Right forelimb (tissue), 1 donor: ENCODE measurements at places on chromosomes 7 and 10.

- DNase-seq = peak; percentile 51
Measured at GRCh38 chr7:3482147-3482921, 181.3 kb downstream of the SDK1 start.

DNA sequence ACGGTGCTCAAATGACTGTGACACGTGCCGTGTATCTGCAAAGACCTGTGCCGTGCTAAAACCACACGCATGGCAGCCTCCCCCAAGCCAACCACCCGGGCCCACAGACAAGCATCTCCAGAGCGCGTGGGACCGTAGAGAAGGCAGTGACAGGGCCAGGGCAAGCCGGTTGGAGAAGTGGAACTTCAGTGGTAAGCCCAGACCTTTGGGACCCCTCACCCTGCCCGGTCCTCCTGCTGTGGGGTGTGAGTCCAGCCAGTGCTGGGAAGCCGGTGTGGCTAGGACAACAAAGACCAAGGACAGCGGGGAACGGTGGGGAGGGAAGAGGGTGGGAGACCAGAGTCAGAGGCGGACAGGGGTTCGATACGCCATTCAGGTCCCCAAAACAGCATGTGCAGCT is 476.2 kb downstream of the DNAJB6 start:
- DNase-seq = no peak

GRCh38 chr7:509426-510130 is 10.1 kb downstream of the PDGFA start:
- DNase-seq = no peak

DNA sequence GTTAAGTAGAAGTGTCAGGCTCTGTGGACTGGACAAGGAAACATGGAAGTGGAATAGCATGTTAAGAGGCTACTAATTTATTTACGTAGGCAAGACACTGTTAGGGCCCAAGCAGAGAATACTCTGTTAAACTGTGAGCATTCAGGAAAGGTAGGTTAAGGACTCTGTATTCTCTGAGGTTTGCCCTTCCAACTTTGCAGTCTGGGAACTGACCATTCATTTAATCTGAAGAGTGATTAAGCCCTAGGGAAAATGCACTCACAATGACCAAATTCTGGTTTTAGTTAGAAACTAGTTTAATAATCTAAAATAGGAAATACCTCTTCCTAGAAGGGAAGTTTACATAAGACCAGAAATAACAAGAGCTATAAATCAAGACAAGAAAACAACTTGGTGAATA is 266.6 kb downstream of the SUGCT start:
- DNase-seq = no peak

GRCh38 chr10:74598891-74599566 is 227.4 kb upstream of the KAT6B start:
- DNase-seq = no peak

DNA sequence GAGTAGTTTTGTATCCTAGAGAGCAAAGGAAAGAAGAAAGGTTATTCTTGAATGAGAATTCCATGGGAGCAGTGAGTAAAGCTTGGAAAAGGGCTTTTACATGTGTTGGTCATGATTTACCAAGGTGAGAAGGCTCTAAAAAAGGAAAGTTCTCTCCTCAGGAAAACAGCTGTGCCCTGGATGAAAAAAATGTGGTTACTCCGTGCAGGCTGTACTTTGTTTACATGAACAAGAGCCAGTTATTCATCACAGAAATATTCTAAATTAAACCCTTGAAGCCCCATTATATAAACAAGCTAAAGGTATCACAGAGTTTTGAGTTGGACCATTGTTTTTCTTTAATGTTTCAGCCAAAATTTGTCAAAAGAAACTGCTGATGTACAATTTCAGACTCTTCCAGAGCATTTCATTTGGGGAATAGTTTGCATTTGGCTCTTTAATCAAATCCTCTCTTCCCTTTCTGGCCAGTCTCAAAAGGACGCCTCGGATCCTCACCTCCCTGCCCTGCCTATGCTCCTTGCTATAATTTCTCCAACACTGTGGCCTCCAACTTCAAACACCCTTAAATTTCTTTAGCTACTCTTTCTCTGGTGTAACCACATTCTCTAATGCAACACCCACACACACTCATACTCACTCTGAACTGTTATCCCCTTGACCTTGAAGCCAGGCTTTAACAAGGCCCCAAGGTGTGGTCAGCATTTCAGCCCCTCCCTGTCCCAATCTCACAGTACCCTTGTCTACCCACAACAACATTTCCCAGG is 47.4 kb downstream of the AFAP1L2 start:
- DNase-seq = no peak

DNA sequence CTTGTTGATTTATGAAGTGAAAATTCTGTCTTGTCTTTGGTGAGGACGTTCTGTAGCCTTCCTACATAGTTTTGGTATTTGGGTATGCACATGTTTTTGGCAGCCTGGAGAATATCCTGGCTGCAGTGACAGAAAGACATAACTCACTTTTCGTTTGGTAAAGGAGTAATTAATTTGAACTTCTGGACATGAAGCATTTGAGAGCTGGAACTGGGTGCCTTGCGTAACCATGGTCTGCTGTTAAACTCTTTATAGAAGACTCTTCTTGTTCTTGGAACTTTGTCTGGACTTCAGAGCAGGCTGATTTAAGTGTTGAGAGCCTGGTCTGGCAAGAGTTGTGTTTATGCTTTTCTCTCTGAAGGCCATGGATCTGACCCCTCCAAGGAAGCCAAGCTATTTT is 231.3 kb downstream of the LRMDA start:
- no peak for DNase-seq

GRCh38 chr10:43355749-43356371 is 15.6 kb upstream of the FXYD4 start:
- DNase-seq = no peak

DNA sequence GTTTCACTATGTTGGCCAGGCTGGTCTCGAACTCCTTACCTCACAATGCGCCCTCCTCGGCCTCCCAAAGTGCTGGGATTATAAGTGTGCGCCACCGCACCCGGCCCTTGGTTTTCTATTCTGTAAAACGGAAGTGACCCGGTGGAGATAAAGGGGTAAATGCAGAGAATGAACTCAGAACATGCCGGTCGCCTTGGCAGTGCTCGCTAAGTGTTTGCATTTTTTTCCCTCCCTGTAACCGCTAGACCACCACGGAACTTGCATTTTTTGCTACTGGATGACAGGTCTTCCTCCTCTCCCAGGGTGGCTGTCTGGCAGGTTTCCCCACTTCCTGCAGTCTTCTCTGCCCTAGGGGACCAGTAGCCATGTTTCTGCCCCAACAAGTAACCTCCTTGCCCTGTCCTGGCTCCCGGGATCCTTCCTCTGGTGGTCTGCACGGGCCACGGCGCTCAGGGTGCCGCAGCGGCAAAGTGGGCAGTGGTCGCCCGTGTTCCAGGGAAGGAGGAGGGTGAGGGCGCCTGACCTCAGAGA is 18.8 kb upstream of the GNA12 start:
- no peak for DNase-seq

DNA sequence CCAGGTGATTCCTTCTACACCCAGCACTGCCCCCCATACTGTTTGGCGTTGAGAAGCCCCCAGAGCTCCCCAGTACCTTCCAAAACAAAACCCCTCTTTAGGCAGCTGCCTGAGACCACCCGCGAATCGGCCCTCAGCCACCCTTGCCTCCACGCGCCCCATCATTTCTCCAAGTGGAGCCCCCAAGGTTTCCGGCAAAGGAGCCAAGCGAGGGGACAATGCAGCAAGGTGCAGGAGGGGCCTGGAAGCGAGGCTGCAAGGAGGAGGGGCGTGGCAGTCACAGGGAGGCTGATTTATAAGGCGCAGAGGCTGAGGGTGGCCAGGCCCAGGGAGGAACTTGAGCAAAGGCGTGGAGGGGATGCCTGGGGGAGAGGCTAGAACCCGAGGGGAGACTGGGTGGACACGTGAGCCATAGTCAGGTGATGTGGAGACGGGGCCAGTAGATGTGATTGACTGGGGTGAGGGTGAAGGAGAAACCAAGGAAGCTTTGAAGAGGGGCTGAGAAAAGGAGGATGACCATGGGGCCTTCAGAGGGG is 16.2 kb downstream of the SLC29A3 start:
- DNase-seq = no peak

DNA sequence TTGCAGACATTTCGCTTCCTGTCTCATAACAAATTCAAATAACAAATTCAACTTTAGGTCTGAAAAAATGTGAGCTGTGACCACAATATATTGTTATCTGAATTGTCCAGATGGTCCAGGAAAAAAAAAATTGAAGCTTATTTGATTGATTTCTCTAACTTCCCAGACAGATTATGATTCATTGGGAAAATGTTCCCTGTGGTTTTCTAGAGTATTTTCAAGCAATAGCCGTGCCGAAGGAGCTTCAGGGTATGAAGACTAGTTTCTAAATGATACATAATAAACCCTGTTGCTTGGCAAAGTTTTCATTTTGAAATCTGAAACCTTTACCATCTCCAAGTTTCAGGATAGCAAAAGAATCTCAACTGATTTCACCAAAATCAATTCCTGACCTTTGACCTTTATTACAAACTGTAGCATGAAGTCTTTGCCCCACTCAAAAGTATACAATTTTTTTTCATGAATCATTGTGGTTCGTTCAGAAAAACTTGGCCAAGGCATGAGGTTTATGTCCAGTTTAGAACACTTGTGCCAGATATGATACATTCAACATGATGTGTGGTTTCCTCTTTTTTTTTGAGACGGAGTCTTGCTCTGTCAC is 109.9 kb downstream of the JCAD start:
- DNase-seq = no peak

- DNase-seq = no peak
Measured at GRCh38 chr10:98474628-98475027, 27.9 kb upstream of the HPS1 start.

DNA sequence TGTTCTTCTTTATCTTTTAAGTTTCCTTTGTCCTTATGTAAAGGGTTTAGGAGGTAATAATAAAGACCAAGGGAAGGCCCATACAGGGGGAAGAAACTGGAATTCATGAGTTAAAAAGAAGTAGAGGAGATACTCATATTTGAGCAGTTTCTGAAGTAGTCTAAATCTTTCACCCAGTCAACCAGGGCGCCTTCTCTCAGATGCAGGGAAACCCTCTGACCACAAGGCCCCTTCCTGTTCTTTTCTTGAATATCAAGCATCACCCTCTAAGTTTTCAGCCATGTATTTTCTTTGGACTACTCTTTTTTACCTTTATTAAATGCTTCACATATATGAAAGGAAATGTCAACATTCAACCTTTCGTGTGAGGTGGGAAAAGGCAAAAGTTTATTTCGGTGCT is 630.8 kb downstream of the SUGCT start:
- no peak for DNase-seq

GRCh38 chr10:128324058-128324827 is 198.0 kb upstream of the MKI67 start:
- peak; percentile 67 for DNase-seq

DNA sequence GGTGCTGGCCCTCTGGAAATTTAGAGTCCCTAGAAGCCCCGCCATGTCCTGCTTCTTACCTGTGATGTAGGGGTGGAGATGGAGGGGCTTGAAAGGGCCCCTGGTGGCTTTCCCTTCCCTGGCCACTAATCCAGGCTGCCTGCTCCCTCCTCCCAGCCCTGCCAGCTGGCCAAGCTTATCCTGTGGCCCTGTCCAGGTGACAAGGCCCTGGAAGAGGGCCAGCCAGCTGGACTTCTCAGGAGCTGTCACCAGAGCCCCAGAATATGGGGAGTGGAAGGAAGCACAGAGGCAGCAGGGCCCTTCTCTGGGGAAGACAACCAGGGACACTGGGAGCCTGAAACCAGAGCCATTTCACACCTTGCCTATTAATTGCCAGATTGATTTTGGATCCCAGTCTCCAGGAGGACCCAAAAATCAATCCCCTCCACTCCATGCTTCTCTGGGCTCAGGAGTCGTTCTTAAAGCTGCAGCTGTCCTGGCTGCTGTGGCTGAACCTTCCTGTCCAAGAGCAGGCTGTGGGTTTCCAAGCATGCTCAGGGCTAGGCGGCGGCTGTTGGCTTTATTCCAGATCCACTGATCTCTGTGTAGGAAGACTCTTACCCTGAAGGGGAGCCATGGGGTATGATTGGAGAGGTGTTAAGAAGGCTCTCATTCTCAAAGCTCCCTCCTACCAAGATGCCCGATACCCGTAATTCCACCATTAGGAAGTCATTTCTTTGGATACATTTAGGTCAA is 52.6 kb upstream of the PCBD1 start:
- DNase-seq = peak; percentile 58

- no peak for DNase-seq
Measured at GRCh38 chr7:50914460-50914859, 131.8 kb upstream of the GRB10 start.

GRCh38 chr10:71273506-71273905 is 45.6 kb upstream of the SLC29A3 start:
- DNase-seq = no peak

- no peak for DNase-seq
Measured at GRCh38 chr7:20282959-20283358, 47.7 kb upstream of the ITGB8 start.

- DNase-seq = no peak
Measured at GRCh38 chr10:117457071-117457810, 82.0 kb upstream of the PDZD8 start.

GRCh38 chr7:6284055-6284400 is 11.6 kb upstream of the CYTH3 start:
- DNase-seq = no peak

DNA sequence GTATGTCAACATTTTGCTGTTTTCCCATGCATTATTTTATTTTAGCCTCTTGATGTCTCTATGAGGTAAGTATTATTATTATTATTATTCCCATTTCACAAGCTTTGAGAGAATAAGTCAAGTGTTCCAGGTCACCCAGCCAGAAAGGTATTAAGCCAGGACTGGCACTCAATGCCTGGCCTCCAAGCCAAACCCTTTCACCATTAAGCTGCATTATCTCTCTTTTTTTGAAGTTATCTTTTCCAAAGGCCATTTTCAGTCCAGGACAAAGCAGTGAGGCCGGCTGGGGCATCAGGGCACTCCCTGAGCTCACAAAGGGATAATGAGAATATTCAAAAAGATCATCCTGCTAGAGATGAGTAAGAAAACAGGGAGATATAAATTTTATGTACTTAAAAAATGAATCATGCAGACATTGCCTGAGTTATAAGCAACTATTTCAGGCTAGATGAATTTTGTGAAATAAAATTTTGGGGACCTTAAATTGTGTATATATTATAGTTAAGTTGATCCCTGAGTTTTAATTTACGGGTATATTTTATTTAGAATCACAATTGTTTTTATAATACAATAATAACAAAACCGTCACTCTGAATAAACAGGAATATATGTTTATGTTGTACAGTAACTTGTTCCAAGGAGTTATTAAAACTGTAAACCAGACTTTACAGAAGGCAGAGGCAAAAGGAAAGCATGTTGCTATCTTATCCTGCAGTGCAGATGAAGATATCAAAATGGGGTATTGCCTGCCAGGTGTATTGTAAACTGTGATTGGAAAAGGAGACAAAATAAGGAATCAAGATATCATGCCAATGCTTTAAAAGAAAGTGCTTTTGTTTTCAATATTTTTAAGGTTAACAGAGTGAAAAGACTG is 51.3 kb upstream of the CAV2 start:
- DNase-seq = no peak

DNA sequence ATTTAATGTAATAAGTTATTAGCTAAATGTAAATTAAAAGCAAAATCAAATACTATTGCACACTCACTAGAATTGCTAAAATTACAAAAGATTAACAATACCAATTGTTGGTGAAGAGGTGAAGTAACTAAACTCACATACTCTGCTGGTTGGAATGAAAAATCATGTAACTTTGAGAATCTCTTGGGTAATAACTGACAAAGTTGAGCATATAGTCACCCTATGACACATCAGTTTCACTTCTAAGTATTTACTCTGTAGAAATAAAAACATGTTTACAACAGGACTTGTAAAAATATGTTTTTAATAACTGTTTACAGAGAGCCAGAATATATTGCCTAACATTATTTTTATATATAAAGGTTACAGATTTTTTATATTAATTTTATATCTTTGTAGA is 33.6 kb downstream of the CNTNAP2 start:
- DNase-seq = no peak
